ENCODE measurements at places on chromosomes 2 and 18.

DNA sequence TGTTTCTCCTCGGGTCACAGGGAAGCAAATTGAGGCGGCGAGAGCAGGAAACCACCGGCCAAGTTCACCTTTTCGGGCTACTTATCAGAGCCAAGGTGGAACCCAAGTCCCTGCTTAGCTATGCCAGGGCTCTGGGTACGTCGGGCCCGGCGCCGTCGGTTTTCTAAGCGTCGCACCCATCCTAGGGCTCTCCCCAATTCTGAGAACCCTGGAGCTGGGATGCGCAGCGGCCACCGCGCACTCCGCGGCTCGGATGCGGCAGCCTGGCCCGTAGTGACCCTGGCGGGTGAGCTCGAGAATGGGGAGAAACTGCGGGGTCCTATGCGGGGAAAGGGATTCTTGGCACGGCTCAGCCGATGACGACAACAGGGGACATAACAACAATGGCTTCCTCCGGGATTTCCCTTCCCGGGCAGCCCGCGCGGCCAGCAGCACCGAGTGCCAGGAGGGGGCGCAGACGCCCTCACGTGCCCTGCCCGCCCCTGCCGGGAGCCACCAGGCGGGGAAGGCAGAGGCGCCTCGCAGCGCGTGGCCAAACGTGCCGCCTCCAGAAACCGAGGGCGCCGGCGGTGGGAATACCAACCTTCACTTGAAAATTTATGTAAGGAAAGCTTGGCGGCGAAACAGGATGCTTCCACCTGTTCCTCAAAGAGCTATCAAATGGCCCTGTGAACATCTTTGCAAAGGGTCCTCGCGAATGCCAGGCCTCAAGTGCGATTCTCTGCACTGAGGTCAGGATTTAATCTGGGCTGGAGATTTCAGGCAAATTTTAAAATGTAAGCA is 2.1 kb upstream of the SLC30A3 start:
- DNase-seq, result peak; percentile 53
- H3K4me3 ChIP-seq, result peak overlapping the region; percentile 11
- no peaks in the 10 kb centered on the region for H3K36me3 ChIP-seq
- H3K27me3 ChIP-seq, result no peaks in the 10 kb centered on the region
- H3K27ac ChIP-seq, result no peak overlapping the region
- peaks cover 4% of the 10 kb centered on the region for H3K4me1 ChIP-seq

GRCh38 chr18:23926571-23926970 is 88.0 kb upstream of the TTC39C start:
- H3K36me3 ChIP-seq, result no peaks in the 10 kb centered on the region
- no peaks in the 10 kb centered on the region for H3K4me1 ChIP-seq
- no peak overlapping the region for H3K4me3 ChIP-seq
- no peaks in the 10 kb centered on the region for H3K27me3 ChIP-seq
- no peak for DNase-seq

- no peak overlapping the region for H3K4me3 ChIP-seq
- H3K27ac ChIP-seq, result no peak overlapping the region
- no peaks in the 10 kb centered on the region for H3K27me3 ChIP-seq
Measured at GRCh38 chr2:133264989-133265401, 303.3 kb downstream of the NCKAP5 start.

DNA sequence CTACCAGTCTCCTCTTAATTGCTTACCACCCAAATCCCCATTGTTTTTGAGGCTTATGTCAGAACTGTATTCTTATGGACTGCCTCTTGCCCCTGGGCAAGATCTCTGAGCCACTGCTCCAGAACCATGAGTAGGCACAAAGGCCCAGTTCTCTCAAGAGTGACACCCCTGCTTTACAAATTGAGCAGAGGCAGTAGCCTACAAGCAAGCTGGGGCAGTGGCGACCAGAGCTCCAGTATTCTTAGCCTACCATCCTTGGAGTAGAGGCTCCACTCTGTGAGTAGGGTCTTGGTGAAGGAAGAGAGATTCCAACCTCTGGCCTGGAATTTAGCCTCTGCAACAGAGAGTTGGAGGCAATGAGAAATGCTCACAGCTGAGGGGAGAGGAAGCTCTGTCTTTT is 36.5 kb downstream of the WDR75 start:
- H3K27me3 ChIP-seq, result no peaks in the 10 kb centered on the region
- no peak for DNase-seq
- no peaks in the 10 kb centered on the region for H3K4me1 ChIP-seq
- H3K27ac ChIP-seq, result no peak overlapping the region
- no peak overlapping the region for H3K4me3 ChIP-seq
- H3K36me3 ChIP-seq, result peaks cover 13% of the 10 kb centered on the region

DNA sequence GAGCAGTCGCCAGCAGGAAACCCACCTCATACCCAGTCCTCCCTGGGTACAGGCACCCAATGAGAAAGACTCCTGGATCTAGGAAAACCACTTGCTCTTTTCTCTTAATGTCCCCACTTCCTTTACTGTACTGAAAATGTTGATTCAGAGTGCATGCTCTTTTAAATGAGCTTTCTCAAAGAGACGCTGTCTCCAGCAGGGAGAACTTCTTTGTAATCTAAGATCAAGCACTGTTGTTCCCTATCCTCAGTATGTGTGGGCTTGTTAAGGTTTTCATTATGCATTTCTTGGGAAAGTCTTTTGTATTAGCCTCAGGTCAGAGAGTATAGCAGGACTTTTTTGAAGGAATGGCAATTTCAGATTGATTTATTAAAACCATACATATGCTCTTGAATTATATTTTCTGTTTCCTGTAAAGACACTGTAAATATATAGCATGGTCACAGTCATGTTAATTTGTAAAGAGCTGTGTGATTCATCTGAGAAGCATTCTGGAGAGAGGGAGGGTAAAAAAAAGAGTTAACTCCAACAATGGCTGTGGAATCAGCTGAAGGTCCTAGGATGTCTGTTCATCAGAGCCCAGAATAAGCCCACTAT is 178.1 kb downstream of the MGAT5 start:
- no peaks in the 10 kb centered on the region for H3K36me3 ChIP-seq
- no peaks in the 10 kb centered on the region for H3K27me3 ChIP-seq
- H3K4me3 ChIP-seq, result no peak overlapping the region
- H3K4me1 ChIP-seq, result peaks cover 48% of the 10 kb centered on the region
- H3K27ac ChIP-seq, result peak overlapping the region; percentile 66

DNA sequence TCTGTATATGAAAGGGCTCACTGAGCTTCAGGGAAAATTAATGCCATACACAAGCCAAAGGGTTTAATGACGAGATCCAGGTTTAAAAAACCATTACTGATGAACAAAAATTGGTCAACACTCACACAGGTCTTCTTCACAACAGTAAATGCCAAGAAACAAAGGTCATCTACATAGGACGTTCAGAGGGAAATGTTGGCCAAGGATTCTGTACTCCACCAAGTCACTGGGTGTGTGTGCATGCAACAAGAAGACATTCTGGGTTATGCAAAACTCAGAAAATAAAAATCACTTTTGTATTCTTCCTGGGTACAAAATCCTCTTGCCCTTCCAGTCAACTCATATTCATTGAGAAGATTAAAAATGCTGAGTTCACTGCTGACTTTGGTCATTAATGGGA is 78.3 kb downstream of the ACTR2 start:
- H3K36me3 ChIP-seq, result no peaks in the 10 kb centered on the region
- no peak for DNase-seq
- H3K4me3 ChIP-seq, result no peak overlapping the region

DNA sequence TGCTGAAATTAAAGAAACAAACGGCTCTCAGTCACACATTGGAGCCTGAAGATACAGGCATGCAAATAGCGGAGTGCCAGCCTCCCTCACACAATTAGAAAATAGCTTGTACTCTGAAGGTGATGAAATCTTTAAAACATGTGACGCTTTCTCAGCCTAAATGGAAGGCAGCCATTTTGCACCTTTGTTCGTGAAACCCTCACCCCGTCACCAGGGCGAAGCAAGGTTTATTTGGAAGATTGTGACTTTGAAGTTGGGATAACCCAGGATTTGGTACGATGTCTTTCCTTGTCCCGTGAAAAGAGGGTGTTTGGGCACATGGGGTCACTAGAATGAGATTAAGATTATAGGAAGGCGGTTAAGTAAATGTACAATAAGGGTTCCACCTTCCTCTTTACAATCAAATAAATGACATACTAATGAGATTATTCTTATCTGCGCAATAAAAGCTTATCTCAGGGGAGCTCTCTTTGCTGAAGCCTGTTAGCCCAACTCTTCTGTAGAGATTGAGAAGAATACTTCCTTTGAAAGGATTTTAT is 4.2 kb downstream of the SH3BP4 start:
- no peaks in the 10 kb centered on the region for H3K36me3 ChIP-seq
- H3K4me3 ChIP-seq, result peak overlapping the region; percentile 96
- no peaks in the 10 kb centered on the region for H3K27me3 ChIP-seq
- H3K4me1 ChIP-seq, result peaks cover 34% of the 10 kb centered on the region

DNA sequence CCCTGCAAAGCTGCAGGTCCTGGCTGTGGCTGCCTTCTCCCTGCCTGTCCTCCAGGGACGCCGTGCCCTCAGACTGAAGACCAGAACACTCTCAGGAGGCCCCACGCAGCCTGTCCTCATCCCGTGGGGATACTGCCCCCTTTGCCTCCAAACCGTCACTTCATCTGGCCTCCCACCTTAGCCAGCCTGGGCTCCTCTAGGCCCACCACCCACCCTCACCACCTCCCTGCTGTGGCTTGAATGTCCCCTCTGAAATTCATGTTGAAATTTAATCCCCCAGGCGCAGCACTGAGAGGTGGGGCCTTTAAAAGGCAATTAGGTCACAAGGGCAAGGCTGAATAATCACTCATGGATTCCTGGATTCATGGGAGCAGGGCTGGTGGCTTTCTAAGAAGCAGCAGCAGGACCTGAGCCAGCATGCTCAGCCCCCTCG is 198.2 kb downstream of the SEPTIN10 start:
- no peak overlapping the region for H3K4me3 ChIP-seq
- H3K27me3 ChIP-seq, result no peaks in the 10 kb centered on the region
- H3K4me1 ChIP-seq, result no peaks in the 10 kb centered on the region
- H3K27ac ChIP-seq, result no peak overlapping the region

GRCh38 chr2:46803911-46804670 is 111.5 kb downstream of the MCFD2 start:
- H3K27me3 ChIP-seq, result no peaks in the 10 kb centered on the region
- DNase-seq, result no peak
- H3K4me3 ChIP-seq, result no peak overlapping the region
- no peaks in the 10 kb centered on the region for H3K4me1 ChIP-seq

DNA sequence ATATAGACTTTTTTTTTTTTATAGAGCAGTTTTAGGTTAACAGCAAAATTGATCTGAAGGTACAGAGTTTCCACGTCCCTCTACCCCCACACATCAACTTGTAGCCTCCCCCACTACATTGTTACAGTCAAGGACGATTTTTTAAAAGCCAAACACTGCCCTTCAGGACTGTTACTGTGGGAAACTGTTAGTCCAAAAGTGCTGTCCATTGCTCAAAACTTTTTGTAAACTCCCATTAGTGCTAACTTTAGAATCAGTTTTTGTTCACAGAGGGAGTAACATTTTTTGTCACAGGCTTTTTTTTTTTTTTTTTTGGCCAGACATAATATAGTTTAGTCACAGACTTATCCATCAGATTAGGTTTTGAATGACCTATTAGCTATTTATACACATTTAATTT is 24.1 kb downstream of the ELP2 start:
- DNase-seq, result no peak
- no peak overlapping the region for H3K27ac ChIP-seq
- no peaks in the 10 kb centered on the region for H3K27me3 ChIP-seq
- peaks cover 10% of the 10 kb centered on the region for H3K36me3 ChIP-seq

DNA sequence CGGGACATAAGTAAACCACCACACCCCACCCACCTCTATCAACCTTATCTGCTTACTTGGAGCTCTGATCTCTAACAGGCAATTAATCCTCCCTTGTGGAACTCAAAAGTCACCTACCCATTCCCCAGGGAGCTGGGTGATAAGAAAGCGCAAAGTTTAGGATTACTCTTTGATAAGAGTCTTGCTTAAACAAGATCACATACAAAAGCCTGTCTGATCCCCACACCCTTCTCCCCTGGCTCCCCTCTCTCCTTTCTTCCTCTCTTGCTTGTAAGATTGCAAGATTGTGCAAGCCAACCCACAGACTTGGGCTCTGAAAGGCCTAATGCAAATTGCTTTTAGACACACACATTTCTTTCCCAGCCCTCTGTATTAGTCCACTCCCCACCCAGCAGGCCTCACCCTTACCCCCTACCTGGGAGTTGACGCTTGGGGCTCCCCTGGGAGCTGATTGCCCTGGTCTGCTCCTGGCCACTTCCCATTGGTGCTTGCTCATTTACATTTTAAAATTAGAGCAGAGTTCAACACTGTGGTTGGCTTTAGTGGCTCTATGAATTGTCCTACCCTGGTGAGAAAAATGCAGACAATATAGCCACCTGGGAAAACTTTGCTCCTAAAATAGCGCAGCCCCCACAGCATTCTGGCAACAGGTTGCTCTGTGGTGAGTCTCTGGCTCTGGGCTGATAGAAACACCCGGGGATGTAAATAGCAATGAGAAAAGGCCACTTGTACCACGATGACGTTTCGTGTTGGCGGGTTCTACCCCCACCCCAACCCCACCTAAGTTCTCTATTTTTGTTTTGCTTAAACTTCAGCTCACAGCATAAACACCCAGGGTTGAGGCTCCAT is 92.8 kb upstream of the MSH2 start:
- no peaks in the 10 kb centered on the region for H3K27me3 ChIP-seq
- peak overlapping the region; percentile 50 for H3K27ac ChIP-seq
- no peaks in the 10 kb centered on the region for H3K36me3 ChIP-seq
- no peak overlapping the region for H3K4me3 ChIP-seq
- H3K4me1 ChIP-seq, result no peaks in the 10 kb centered on the region
- DNase-seq, result no peak

DNA sequence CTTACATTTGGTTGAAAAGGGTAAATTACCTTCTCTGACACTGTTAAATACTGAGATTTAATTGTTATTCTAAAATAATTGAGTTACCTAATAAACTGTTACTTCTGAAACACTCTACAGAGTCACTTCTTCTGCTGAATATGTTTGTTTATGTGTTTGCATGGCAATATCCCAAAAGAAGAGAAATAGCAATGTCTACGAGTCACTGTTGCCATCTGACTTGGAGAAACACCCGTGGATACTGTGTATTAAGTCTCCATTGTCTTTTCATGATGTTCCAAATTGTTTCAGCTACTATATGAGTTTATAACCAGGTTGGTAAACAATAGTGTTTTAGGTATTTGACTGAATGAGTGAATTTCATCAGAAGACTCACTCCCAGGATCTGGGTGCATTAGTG is 754.2 kb upstream of the ID2 start:
- no peaks in the 10 kb centered on the region for H3K36me3 ChIP-seq
- H3K4me1 ChIP-seq, result no peaks in the 10 kb centered on the region
- H3K27me3 ChIP-seq, result no peaks in the 10 kb centered on the region
- no peak for DNase-seq
- no peak overlapping the region for H3K4me3 ChIP-seq

- no peak overlapping the region for H3K27ac ChIP-seq
- H3K27me3 ChIP-seq, result no peaks in the 10 kb centered on the region
- no peak overlapping the region for H3K4me3 ChIP-seq
- DNase-seq, result no peak
- no peaks in the 10 kb centered on the region for H3K36me3 ChIP-seq
Measured at GRCh38 chr2:177169810-177170514, 42.6 kb upstream of the HNRNPA3 start.

- H3K4me1 ChIP-seq, result no peaks in the 10 kb centered on the region
- no peak overlapping the region for H3K27ac ChIP-seq
- no peaks in the 10 kb centered on the region for H3K36me3 ChIP-seq
- no peak overlapping the region for H3K4me3 ChIP-seq
- no peak for DNase-seq
Measured at GRCh38 chr18:23810396-23810795, 121.1 kb downstream of the LAMA3 start.

- H3K27me3 ChIP-seq, result no peaks in the 10 kb centered on the region
- H3K36me3 ChIP-seq, result no peaks in the 10 kb centered on the region
- H3K4me1 ChIP-seq, result peaks cover 12% of the 10 kb centered on the region
- H3K4me3 ChIP-seq, result peak overlapping the region; percentile 24
Measured at GRCh38 chr2:241217320-241218031, 29.0 kb downstream of the ANO7 start.

Data from pancreas (tissue), 10 donors.